ENCODE measurements at places on chromosomes 3 and 15. TPM values are rescaled to one million over a fixed set of nuclear protein-coding genes. Genes with fewer than 3 reads are reported as not detected.

DNA sequence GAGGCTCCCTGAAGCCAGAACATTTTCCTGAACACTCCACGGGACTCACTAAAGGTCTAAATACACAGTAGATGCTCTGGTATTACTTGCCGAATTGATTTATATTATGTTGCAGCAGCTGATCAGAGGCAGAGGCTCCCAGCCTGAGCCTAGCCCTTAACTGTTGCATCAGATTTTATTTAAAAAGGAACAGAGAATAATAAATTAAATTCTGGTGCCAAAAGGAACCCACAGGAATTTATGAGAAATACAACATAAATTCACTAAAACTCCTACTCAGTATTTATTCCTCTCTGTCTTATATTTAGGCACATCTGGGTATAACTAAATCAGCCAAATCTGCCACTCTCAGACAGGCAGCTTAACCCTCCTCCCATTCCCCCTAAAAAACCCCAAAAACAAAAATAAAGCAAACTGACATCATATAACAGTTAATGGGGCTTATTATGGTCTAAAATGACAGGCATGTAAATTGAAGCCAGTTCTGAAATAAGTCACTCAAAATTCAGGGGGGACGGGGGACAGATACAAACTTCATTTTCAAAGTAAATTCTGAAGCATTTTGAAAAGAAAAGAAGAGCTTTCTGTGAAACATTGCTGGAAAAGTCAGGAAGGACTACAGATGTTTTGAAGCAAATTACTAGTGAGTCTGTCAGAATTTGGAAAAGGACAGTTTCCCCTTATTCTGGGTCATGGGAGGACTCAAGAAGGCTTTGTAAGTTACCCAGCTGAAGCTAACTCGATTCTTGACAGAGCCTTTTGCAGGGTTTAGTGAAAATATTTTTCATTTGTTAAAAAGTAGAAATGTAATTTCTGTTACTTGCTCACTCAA, 53.8 kb upstream of the CORO2B start:
- DNase-seq = no peak

- DNase-seq = no peak
Observed at GRCh38 chr3:17231537-17232261, 346.9 kb downstream of the PLCL2 start.

GRCh38 chr15:91380114-91380513, 280.1 kb downstream of the SV2B start:
- no peak for DNase-seq

GRCh38 chr15:101497484-101498034, 8.1 kb upstream of the PCSK6 start:
- no peak for DNase-seq

DNA sequence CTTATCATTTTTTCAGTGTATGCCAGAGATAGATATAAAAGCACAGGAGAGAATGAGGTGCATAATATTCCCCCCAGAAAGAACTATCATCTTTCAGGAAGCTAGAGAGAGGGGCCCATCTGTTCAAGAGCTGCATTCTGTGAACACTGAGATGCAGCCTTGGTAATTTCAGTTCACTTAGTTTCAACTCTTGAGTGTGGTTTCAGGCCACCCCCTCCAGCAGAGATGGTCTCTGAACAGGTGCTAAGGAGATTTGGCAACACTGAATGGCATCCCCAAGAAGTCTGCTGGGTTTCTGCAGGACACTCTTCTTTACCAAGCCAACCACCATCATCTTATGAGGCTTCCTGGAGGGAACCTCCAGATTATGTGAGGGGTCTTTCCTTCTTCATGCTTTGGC, 30.4 kb upstream of the LIMD1 start:
- DNase-seq = no peak

DNA sequence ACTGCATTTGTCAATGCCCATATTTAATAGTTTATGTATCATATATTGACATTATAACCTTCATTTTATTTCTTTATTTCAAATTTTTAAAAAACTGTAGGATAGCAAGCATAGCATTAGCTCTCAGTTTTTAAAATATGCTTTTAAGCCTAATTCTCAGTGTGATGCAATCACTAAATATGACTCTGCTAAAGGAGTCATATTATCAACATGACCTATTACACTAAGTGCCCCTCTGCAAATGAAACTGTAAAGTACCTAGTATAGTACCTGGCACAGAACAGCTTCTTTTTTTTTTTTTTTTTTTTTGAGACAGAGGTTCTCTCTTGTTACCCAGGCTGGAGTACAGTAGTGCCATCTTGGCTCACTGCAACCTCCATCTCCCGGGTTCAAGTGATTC, 179.4 kb upstream of the CGNL1 start:
- no peak for DNase-seq

GRCh38 chr15:90885432-90886290, 1.4 kb downstream of the FES start:
- peak; percentile 72 for DNase-seq

DNA sequence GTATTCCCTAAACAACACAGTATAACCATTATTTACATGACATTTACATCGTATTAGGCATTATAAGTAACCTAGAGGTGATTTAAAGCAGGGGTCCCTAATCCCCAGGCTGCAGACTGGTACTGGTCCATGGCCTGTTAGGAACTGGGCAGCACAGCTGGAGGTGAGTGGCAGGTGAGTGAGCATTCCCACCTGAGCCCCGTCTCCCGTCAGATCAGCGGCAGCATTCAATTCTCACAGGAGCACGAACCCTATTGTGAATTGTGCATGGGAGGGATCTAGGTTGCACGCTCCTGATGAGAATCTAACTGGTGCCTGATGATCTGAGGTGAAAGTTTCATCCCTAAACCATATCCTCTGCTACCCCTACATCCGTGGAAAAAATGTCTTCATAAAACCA, 138.2 kb downstream of the ATP10A start:
- no peak for DNase-seq

DNA sequence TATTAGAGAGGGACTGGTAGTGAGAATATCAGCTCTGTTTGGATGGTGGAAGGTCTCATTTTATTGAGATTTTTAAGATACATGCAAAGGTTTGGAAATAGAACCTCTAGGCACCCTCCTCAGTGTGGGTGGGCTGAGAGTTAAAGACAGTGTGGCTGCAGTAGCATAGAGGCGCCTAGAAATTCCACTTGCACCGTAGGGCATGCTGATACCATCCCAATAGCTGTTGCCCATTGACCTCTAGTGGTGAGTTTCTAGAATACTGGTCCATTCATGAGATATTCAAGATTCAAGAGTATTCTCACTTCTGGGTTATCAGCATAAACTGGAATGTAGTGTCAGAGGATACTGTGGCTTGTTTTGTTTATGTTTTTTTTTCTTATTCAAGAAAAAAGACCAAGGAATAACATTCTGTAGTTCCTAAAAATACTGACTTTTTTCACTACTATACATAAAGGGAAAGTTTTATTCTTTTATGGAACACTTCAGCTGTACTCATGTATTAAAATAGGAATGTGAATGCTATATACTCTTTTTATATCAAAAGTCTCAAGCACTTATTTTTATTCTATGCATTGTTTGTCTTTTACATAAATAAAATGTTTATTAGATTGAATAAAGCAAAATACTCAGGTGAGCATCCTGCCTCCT, 87.2 kb downstream of the TGFBR2 start:
- peak; percentile 85 for DNase-seq

- DNase-seq = no peak
Observed at GRCh38 chr15:75019916-75020315, 3.5 kb upstream of the PPCDC start.

- peak; percentile 70 for DNase-seq
Observed at GRCh38 chr3:180804916-180805315, 107.6 kb upstream of the FXR1 start.

GRCh38 chr3:37053753-37054152, 60.4 kb downstream of the MLH1 start:
- DNase-seq = no peak

DNA sequence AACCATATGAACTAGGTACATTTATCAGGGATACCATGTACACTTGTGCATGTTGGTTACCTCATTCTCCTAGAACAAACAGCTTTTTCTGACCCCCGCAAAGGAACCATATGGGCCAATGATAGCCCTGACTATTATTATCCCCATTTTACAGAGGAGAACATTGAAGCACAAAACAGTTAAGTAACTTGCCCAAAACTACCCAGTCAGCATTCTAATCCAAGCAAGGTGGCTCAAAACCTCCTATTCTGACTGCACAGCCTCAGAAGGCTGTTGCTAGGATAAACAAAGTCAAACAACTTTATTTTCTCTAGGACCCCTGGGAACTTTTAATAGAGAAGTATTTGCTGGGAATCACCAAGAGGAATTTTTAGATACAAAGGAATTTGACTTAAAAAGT, 36.7 kb downstream of the CFAP44 start:
- no peak for DNase-seq

DNA sequence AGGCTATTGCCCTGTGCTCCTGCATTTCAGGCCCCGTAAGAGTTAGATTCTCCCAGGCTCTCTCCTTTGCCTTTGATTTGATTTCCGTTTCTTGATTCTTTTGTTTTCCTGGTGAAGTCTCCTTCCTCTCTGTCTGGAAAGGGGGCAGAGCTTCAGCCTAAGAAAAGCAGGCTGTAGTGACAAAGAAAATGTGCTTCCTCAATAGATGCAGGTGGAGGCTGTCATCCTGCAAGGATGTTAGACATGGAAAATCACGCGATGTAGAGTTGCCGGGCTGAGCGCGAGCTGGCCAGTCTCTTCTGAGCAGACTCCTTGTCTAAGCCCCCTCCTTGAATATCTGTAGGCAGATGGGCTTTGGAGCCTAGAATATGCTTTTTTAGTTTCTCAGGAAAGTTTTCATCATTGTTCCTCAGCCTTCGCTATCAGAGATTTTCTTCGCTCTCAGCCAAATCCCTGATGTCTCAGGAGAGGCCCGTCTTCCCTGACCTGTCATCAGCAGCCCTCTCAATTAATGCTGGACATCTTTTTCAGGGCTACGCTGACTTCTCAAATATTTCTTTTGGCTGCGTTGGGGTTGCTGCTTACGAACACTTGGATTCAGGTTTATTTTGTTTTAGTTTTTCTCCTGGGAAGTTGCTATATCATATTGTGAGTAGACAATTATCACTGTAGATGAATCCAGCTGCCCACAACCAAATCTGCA, 163.6 kb downstream of the ITPR1 start:
- peak; percentile 57 for DNase-seq

- DNase-seq = no peak
Observed at GRCh38 chr3:135633078-135633477, 332.4 kb upstream of the PPP2R3A start.

DNA sequence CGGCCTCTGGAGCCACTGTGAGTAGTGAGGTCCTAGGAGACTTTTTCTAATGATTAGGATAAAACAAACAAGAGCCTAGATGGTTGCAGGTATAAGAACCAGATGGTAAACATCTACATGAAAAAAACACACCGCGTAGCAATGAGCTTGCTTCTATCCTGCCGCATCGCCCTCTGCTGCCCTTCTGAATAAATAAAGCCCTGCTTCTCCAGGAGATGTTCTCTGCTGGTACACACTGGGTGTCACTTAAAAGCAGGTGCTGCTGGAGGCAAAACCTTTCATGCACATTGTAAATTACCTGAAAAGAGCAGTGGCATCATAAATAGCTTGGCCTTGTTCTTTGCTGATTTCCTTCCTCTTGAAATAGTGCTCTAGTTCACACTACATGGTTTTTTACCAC, 164.4 kb upstream of the TOPAZ1 start:
- no peak for DNase-seq

DNA sequence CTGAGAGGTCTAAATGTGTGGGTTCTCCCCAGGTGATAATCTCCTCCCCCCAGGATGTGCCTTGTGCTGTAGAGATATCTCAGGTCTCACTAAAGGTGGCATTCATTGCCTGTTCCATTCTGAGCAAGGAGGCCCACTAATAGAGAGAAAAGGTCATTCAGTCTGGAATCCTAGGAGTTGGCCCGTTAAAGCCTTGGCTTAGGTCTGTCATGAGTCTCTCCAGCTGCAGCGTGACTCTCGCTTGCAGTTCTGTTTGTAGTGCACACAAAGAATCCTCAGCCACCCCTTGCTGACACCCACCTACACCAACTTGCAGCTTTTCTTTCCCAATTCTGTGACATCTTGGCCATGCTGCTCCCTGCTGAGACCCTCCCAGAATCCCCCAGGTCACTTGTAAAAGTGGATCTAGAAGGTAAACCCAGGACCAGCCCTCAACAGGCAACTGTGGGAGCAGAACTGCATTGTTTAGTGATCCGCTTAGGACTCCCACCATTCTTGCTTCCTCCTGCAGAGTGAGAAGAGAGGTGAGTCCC, 17.7 kb downstream of the MAGEF1 start:
- no peak for DNase-seq

- peak; percentile 99 for DNase-seq
Observed at GRCh38 chr3:40975711-40976121, 223.6 kb upstream of the CTNNB1 start.

DNA sequence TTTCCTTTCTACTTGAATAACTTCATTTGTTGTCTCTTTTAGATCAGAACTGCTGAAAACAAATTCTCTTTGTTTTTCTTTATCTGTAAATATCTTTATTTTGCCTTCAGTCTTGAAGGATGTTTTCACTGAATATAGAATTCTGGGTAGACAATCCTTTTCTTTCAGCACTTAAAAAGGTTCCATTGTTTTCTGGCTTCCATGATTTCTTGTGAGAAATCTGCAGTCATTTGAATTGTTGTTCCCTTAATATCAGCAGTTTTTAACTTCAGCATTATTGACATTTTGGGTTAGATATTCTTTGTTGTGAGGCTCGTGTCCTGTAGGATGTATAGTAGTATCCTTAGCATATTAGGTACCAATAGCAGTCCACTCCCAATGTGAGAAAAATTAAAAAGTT, 65.8 kb downstream of the SV2B start:
- DNase-seq = no peak

FAM219B gene
- 73.0 TPM for total RNA-seq

ALDH1A2 gene
- total RNA-seq = 34.9 TPM

CGNL1 gene
- total RNA-seq = 27.1 TPM

CCR2 gene
- total RNA-seq = not detected

AMIGO3 gene
- not detected for total RNA-seq

FETUB gene
- not detected for total RNA-seq

LIPH gene
- not detected for total RNA-seq

PRR20G gene
- total RNA-seq = not detected

SH2D7 gene
- not detected for total RNA-seq

NANOGP8 gene
- not detected for total RNA-seq

ARHGAP11A gene
- 82.3 TPM for total RNA-seq

MUC20 gene
- total RNA-seq = 0.81 TPM

CNTN3 gene
- total RNA-seq = not detected

IL17RD gene
- 0.97 TPM for total RNA-seq

CRABP1 gene
- not detected for total RNA-seq
